ENCODE measurements at places on chromosomes 3 and 15.
A peak's percentile ranks its signal among the peaks of the same experiment; 100 is the strongest.

GRCh38 chr3:125191730-125192129 is 20.8 kb downstream of the SLC12A8 start:
- no peak for DNase-seq

GRCh38 chr3:141331377-141332318 is 36.7 kb upstream of the ZBTB38 start:
- no peak for DNase-seq

DNA sequence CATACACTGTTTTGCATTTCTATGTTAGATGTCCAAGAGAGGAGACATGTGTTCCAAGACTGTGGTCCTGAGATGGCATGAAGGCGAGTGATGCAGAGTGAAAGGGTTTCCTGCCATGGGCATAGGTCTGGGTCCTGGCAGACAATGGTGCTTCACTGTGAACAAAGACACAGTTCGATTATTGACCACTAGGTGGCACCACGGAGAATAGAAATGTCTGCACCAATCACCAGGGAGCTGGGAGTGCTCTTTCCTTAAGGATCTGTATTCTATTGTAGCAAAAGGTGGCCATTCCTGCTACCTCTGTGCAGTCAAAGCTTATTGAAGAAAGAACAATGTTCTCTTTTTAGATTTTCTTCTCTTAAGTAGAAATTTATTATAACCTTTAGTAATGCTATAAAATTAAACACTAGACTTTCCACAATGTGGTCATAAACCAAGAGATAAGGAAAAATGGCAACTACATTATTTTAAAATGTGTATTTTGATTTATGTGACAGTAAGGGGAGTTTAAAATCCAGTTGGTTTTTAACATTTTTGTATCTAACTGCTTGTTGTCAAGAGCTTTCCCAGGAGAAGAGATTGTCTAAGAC is 88.7 kb downstream of the GABRG3 start:
- DNase-seq, result no peak

GRCh38 chr3:32450426-32450825 is 52.2 kb downstream of the CMTM6 start:
- DNase-seq, result no peak

- DNase-seq, result no peak
Measured at GRCh38 chr15:56146756-56147155, 96.9 kb downstream of the RFX7 start.

GRCh38 chr3:170551252-170551651 is 34.6 kb downstream of the SLC7A14 start:
- no peak for DNase-seq

DNA sequence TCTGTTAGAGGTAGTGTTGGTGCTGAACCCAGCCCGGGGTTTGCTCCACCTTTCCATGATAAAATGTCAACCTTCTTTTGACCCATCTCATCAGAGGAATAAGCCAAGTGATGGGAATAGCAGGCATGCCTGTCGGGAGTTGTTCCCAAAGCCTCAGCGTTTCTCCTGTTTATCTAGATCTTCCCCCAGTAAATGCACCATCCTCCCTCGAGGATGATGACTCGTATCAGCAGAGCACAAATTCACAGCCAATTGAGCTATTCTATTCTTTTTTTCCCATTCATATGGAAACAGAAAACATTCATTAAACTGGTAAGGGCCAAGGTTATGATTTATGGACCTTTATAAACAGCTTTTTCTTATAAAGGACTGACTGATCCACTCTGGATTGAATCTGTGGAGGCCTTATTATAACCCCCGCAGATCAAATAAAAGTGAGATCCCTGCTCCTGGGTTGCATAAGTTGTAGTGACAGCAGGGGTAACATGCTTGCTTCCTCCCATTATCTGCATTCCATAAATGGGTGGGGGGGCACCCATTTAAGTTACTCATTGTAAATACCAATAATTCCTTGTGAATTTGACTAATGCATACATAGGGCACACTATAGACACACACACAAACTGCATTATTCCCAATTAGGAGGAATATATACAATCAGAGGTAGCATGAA is 207.3 kb downstream of the PLCL2 start:
- DNase-seq, result no peak

DNA sequence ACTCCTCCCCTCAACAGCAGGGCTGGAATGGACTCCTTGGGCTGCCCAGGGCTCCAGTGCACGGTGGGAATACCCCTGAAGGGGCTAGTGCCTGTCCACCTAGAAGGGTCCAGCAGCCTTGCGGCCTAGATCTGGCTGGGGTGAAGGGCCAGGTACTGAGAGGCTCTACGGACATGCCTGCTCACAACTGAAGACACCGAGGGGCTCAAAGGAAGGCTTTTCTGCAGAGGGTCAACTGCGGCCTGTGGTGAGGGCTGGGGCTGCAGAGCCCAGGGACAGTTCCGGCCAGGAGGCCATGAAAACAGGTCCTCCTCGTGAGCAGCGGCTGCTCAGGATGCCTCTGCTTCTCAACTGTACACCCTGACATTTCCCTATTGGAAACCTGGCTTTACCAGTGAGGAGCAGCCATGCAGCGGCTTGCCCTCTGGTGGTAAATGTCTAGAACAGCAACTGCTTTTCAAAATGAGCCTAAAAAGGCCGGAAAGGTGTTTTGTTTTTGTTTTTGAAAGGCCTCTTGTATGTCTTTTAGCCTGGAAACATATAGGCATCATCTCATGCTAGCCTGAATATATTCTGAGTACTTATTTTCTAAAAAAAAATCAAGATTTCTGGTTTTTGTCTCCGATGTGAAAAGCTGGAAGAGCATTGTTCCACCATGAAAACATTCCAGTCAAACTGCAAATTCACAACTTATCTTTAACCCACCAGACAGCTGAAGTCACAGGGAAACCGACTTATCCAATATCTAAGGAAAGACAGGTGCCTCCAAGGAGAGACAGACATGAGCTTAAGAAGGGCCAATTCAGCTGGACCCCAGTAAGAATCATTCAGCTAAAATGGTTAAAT is 163.4 kb downstream of the KLF13 start:
- peak; percentile 42 for DNase-seq

GRCh38 chr15:55250941-55251340 is 38.7 kb downstream of the RAB27A start:
- no peak for DNase-seq

GRCh38 chr15:68348081-68348480 is 70.5 kb downstream of the FEM1B start:
- no peak for DNase-seq

Measured in CD4-positive, alpha-beta T cell treated with Interleukin-15 for 1 hour (primary cell).